ENCODE measurements at places on chromosomes 7 and 10.

DNA sequence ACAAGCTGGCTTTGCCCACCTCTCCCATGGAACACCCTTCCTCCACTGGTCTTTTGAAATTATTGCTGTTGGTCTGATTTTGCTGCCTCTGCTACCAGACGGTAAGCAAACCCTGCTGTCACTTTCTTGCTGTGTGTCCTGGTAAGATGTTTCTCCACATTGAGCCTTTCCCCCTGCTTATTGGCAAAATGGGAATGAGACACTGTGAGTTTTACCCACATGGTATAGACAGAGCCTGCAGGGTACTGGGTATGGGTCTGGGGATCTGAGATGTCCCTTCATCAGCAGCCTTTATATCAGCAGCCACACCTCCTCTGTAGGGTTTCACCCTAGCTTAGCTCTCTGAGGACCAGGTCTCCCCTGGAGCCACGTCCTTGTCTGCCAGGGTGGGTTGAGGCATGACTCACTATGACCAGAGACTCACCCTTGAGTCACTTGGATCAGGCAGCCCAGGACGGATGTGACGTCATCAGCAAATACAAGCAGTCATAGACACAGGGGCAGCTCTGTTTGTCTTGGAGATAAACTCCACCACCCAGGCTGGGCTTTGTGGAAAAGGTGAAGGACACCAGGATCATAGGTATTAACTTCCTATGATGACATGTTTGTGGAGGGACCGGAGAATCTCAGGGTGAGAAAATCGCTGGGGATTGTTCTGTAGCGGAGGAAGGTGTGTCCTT, 17.9 kb upstream of the BAIAP2L1 start:
- DNase-seq = no peak

- DNase-seq = no peak
These were observed 40.8 kb downstream of the TAS2R41 start for GRCh38 chr7:143518521-143518920.

- DNase-seq = no peak
These were observed 31.2 kb upstream of the GPR37 start for GRCh38 chr7:124796771-124797170.

- no peak for DNase-seq
These were observed 41.0 kb downstream of the TSPAN15 start for GRCh38 chr10:69492091-69492745.

DNA sequence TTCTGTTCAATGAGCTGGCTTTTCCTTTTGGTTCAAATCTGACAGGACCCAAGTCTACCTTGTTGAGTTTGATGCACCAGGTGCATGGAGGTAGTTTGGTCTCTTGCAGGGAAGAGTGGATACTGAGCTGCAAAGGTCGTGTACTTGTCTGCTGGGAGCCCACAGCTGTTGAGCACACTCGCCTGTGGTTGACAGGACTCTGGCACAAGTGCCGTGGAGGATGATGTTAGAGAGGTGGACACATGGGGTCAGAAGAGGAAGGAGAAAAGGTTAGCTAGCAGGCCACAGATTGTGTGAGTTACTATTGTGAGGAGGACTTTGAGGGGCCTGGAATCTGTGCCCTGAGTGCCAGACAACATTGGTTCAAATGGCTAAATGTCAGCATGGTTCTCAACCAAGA, 197.3 kb downstream of the CREB5 start:
- no peak for DNase-seq

GRCh38 chr10:36499693-36500092, 625.7 kb upstream of the ANKRD30A start:
- DNase-seq = no peak

DNA sequence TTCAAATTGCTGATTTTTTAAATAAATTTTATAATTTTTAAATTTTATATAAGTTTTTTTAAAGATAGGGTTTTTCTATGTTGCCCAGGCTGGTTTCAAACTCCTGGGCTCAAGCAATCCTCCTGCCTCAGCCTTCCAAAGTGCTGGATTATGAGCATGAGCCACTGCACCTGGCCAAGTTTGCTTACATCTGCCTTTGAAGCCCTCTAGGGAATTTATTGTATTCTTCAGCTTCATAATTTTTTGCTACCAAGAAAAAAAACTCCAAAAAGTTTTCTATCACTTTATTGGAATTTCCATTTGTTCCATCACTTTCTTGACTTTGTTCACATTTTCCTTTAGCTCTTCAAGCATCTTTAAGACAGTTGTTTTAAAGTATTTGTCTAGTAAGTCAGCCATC, 3.8 kb upstream of the POLD2 start:
- no peak for DNase-seq

DNA sequence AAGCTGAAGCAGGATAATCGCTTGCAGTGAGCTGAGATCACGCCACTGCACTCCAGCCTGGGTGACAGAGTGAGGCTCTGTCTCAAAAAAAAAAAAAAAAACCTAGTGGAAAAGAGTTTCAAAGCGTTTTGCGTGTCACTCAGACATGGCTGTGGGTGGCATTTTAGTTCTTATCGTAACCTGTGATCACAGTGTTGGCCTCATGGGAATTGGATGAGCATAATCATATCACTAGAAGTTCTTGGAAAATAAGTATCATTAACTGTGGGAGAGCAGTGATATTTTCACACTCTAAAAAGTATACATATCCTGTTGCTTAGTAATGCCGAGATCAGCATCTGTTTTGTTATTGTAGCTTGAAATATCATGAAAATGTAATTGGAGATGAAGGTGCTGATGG, 92.6 kb downstream of the CREM start:
- no peak for DNase-seq

DNA sequence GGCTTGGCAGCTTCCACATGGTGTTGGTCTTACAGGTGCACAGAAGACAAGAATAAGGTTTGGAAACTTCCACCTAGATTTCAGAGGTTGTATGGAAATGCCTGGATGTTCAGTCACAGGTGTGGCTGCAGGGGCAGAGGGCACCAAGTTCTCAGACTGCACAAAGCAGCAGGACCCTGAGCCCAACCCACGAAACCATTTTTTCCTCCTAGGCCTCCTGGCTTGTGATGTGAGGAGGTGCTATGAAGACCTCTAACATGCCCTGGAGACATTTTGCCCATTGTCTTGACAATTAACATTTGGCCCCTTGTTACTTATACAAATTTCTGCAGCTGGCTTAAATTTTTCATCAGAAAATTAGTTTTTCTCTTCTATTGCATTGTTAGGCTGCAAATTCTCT, 107.7 kb upstream of the DIP2C start:
- no peak for DNase-seq

GRCh38 chr7:7870555-7870954, 98.0 kb upstream of the GLCCI1 start:
- no peak for DNase-seq

- no peak for DNase-seq
These were observed 75.2 kb downstream of the CDH23 start for GRCh38 chr10:71471957-71472365.

Data from stimulated activated CD4-positive, alpha-beta T cell treated with anti-CD3 and anti-CD28 coated beads, Interleukin-1b, Interleukin-23, amount 100 ng/mL, for 24 hours (primary cell).